ENCODE measurements at places on chromosomes 7 and 10.
A peak's percentile ranks its signal among the peaks of the same experiment; 100 is the strongest.

GRCh38 chr10:112950714-112951358 lies 789 bp downstream of the TCF7L2 start:
- no peak for DNase-seq

GRCh38 chr7:157900011-157900410 lies 563.2 kb downstream of the DNAJB6 start:
- DNase-seq = no peak

GRCh38 chr7:4179688-4180380 lies 502.3 kb upstream of the FOXK1 start:
- no peak for DNase-seq

- DNase-seq = no peak
Measured at GRCh38 chr10:43264344-43264964, 2.4 kb downstream of the RASGEF1A start.

- DNase-seq = no peak
Measured at GRCh38 chr7:4272141-4272540, 410.0 kb upstream of the FOXK1 start.

DNA sequence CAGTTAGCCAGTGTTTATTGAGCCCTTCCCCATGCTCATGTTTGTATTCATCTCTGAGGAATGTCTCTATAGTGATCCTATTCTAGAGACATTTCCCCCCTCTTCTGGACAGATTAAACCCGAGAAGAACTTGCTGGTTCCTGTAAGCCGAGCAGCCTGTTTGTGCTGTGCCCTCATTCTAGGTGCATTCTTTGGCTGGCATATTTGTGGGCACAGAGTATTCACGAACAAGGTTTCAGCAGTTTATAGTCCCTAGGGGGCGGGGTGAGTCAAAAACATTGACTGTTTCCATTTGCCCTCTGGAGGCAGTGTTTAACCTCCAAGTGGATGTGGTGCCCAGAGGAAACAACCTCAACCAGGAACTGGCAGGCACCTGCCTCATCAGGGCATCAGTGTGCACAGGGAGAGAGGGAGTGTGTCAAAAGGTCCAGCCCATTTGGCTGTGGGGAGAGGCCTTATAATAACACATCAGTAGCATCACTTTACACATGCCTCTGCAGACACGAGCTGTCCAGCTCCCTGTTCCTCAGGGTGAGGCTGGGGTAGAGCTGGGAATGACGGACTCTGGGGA lies 273.3 kb upstream of the LRGUK start:
- DNase-seq = no peak

DNA sequence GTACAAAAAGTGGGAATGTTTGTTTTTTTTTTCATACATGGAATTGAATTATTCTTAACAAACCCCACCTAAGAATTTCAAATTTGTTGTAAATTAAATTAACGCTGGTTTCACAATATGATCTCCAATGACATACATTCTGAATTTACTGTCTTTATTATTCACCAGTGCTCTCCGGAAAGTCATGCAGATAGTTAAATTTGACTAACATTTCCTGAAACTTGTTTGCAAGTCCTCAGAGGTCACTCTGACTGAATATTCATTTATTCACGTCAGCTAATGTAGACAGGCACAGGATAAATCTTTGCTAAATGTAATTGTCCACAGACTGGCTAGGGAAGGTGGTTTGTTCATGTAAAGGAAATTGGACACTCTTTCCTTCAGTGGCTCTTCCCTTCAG lies 730.4 kb downstream of the PHTF2 start:
- DNase-seq = no peak

GRCh38 chr10:17453373-17454091 lies 863 bp downstream of the ST8SIA6 start:
- DNase-seq = no peak

DNA sequence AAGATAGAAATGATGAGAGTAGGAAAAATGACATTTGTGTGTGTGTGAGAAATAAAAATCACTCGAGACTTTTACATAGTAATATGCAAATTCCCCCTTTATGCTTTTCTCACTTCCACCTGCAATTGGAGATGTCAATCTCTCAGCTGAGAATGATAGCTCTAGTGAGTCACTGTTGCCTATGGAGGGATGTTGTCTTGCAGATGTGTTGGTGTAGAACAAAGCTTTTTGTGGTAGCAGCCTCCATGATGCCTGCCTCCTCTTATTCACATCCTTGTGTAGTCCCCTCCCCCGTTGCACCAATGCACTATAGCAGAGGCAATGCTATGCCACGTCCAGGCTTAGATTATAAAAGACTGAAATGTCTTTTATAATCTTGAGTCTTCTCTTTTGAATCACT lies 33.8 kb downstream of the SPAG6 start:
- DNase-seq = no peak

GRCh38 chr7:155545348-155545747 lies 1.0 kb downstream of the CNPY1 start:
- no peak for DNase-seq

- no peak for DNase-seq
Measured at GRCh38 chr10:100826983-100827818, 81.8 kb downstream of the PAX2 start.

DNA sequence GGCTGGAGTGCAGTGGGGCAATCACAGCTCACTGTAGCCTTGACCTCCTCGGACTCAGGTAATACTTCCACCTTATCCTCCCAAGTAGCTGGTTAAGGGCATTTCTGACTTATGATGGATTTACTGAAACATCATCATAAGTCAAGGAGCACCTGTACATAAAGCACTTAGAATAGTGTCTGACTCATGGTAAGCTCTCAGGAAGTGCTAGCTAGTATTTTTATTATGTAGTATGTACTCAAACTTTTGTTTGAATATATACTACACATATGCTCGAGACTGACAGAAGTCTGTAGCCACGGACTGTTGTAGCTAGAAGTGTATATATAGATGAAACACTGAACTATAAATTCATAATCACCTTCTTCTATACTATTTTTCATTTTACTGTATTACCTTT lies 107.5 kb upstream of the DNAJB12 start:
- no peak for DNase-seq

DNA sequence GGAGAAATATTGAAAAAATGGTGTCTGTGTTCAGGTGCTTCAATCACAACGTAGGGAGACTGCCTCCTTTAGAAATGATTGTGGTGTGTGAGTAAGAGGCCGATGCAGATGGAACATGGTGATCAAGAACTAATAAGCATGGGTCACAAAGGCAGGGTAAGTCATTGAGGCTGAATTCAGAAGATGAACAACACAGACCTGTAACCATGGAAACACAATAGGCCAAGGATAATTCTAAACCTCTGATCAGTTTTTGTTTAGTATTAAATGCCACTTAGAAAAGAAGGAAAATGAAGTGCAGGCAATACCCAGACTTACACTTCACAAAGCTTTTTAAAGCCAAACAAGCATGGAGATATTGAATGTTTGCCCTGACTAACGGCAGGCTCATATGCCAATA lies 32.8 kb upstream of the TAS2R16 start:
- no peak for DNase-seq

DNA sequence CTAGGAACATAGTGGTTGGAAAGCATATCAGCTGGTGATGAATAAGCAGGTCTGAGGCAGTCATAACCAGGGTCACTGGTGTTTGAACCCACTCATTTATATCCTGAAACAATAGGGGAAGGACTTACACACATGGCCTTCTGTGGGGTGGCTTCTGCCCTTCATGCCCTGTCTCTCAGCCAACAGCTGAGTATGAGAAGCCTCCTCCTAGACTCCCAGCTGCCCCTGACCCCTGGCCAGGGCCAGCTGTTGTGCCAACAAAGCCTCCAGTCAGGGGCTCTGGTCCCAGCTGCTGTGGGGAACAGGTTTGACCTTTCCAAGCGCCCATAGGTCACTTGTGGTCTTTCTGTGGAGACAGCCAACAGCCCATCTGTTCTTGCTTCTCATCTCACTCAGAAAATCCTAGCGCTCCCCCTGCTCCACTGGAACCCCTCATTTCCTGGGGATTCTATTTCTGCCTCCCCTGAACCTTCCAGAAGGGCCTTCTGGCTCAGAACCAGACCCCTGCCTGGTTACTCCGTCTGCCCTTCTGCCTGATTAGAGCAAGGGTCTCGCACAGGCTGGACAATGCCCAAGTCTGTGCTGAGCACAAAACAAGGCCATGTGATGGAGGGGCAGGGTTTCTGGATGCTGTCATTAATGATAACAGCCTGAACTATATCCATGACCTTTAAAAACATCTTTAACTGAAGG lies 9.7 kb upstream of the PURB start:
- no peak for DNase-seq

DNA sequence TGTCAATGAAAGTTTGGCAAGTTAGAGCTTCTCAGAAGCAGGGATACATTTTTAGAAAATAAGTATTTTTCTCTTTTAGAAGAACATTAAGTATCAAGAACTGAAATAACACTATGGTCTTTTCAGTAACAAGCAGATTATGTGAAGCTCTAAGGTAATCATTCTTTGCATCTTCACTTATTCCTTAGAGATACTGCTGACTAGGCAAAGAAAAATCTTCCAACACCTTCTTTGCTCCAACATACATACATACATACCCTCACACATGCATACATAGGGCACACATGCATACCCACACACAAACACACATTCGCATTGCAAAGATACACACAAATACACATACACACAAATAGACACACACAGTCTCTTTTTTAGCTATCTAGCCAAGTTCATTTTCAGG lies 37.8 kb upstream of the CACNB2 start:
- DNase-seq = no peak

DNA sequence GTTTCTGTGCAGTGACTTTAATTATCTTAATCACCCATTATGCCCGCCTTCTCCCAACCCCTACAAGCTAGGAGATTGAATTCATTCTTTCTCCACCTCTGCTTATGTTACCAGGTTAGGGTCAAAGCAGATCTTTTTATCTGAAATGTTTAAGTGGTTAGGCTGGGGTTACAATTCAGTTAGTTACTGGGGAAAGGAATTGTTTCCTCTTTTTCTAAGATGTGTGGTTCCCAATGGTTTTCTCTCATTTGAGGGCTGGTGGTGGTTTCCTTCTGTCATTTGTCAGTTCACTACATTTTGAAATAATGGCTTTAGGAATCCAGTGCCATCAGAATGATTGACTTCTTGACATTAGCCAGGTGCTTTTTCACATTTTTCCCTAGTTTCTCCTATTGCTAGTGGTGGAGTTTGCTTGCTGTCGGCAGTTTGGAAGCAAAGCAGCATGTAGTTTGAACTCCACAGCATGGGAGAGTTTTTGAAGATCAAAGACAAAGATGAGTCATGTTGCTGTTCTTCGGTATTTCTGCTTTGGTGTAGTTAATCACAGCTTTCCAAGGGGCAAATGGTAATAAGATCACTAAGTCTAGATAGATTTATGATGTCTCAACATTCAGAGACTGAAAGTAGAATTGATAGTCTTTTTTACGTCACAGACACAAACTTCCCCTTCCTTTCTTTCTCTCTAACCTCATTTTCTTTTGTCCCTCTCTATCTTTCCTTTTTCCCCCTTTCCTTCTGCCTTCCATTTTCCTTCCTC lies 168.2 kb downstream of the SND1 start:
- DNase-seq = no peak

DNA sequence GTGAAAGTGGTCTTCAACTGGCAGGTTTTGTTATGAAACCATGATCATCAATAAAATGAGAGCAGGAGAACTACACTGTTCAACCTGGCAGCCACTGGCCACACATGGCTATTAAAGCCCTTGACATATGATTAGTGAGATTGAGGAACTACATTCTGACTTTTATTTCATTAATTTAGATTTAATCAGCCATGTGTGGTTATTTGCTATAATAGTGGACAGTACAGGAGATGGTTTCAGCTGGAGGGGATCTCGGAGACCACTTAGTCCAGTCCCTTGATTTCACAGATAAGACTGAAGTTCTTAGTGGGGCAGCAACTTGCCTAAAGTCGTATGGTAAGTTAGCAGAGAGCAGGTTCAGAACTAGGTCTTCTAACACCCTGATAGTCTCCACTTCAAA lies 111.7 kb upstream of the BMPER start:
- DNase-seq = no peak

- DNase-seq = peak; percentile 29
Measured at GRCh38 chr7:141701489-141702046, 398 bp downstream of the DENND11 start.

- no peak for DNase-seq
Measured at GRCh38 chr10:1009071-1009494, 16.6 kb downstream of the IDI2 start.

GRCh38 chr7:11060893-11061292 lies 87.2 kb downstream of the PHF14 start:
- no peak for DNase-seq

DNA sequence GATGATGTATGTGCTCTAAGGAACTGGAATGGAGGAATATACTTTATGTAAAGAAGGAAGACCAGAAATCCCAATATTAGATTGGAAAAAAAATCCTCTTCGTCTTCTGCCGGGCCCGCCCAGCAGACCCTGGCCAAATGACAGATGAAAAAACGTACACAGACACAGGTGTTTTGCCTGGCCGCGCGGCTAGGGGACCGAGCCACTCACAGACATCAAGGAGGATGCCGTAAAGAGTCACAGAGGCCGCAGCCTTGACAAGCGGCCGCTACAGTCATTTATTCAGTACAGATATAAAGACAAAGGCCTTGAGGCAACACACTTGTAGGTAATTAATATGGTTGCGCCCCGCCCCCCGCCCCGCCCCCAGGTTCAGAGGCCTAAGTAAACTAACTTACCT lies 594.1 kb downstream of the GRM8 start:
- DNase-seq = no peak

DNA sequence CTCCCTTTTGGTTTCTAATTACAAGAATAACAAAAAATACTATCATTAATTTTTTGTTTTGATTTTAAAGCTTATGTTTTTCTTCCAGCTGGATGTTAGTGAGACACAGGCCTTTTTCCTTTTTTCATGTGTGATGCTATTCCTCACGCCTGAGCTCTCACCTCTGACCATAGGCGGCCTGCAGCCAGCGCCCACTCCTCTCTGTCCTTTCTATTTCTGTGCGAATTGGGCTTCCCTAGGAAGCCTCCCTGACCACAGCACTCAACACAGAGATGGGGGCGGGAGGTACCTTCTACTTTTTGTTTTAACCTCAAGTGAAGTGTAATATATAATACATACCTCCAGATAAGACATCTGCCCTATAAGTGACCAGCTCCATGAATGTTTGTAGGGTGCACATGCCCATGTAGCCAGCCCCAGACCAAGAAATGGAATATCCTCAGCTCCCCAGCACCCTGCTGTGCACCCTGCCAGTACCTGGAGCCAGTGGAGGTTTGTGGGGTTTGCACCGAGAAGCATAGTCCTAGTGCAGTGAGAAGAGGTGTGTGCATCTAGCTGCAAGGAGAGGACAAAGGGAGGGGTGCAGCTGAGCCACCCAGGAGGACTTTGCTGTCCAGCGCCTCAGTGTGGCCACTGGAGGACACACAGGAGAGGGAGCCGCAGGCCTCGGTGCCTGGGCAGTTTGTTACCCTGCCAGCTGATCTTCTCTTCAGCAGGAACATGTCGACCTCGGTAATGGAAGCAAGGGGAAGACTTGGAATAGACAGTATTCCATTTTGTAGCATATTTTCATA lies 38.5 kb downstream of the BNIP3 start:
- DNase-seq = peak; percentile 36

Measured in amygdala (tissue), 56 donors.